Right lobe of liver (tissue), 6 donors: ENCODE measurements at places on chromosomes 1 and 21.

DNA sequence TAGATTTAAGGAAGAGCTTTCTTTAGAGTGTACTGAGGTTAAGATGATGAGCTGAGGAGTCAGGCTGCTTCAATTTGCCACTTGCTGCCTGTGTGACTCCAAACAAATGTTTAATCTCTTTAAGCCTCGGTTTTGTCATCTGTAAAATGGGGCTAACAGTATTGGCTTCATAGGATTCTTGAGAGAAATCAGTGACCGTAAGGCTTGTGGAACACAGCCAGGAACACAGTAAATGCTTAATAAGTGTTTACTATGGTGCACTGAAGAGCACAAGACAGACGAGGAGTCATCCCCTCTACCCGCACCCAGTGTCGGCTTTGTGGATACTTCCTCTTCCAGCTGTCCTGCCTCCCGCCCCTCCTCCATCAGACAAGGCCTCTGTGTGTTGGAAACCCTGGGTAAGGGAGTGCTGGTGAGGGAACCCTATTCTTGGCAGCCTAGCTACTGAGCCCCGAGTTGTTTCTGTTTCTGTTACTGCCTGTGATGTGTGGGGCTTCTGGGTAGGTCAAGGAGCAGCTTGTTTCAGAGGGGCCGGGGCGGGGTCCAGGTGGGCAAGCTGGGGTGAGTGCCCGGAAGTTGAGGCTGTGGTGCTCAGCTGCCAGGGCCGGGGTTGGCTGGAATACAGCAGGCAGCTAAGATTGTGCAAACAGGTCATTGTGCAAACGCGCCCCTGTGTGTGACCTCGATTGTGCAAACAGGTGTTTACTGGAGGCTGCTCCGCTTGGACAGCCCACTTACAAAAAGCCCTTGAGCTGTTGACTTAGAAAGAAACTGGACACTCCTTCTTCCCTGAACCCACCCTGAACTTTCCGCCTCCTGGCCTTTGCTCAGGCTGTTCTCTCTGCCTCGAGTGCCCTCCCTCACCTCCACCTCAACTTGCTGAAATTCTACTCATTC lies 4.0 kb upstream of the CSF3R start:
- peak; percentile 89 for DNase-seq

- no peak for DNase-seq
These were observed 72.6 kb upstream of the USP24 start for GRCh38 chr1:55287723-55288122.

GRCh38 chr1:216749232-216749631 lies 26.0 kb upstream of the ESRRG start:
- DNase-seq: no peak

GRCh38 chr1:97200595-97200994 lies 479.0 kb downstream of the PTBP2 start:
- DNase-seq: no peak

- DNase-seq: no peak
These were observed 160.9 kb downstream of the GABPA start for GRCh38 chr21:25895565-25896205.

DNA sequence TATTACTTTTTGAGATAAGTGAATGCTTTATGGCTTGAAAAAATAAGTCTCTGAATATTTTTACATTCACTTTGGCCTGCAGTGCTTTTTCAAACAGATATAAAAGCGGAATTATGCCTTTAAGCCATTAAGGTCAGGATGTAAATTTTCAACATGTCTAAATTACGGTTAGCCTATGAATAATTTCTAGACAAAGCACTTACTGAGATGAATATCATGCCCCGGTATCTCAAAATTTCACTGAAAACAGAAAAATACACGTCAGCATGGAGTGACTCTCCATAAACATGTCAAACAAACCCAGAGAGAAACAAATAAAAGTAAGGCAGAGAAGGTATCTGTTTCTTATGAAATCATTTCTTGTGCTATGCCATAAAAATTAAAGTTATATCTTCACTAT lies 853.9 kb downstream of the KCNT2 start:
- no peak for DNase-seq

DNA sequence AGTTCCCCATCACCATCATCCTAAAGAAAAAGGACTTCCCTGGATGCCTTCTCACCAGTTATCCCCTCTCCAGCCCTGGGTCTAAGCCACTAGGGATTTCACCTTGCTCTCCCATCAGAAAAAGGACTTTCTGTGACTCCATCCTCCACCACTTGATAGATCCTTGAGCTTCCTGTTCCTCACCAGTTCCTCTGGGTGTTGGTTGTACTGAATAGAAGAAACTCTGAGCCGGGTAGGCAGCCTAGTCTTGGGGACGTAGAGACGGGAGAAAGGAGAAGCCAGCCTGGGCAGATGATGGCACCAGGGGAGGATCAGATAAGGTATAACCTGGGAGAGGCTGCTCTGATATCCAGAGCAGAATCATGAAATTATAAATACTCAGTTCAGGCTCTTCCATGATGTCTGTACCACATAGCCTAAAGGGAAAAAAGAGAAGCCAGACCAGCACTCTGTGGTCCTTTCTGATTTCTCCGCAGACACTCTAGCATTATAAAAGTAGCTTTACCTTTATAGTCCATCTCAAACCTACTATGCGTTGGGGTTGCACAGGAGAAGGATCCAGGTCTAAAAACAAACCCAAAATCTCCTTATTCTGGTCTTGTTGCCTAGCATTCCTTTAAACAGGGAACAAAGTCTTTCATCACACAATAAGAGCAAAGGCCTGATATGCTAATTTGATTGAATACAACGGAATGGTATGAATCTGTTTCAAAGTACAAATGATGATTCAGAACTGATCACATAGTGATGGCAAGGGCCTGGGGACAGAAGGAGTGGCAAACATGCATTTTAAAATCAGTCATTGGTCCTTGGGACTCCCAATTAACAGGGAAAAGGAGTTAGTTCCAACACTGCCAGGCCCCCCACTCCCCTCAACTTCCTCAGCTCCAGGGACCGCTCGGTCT lies 1.2 kb upstream of the CD34 start:
- no peak for DNase-seq

DNA sequence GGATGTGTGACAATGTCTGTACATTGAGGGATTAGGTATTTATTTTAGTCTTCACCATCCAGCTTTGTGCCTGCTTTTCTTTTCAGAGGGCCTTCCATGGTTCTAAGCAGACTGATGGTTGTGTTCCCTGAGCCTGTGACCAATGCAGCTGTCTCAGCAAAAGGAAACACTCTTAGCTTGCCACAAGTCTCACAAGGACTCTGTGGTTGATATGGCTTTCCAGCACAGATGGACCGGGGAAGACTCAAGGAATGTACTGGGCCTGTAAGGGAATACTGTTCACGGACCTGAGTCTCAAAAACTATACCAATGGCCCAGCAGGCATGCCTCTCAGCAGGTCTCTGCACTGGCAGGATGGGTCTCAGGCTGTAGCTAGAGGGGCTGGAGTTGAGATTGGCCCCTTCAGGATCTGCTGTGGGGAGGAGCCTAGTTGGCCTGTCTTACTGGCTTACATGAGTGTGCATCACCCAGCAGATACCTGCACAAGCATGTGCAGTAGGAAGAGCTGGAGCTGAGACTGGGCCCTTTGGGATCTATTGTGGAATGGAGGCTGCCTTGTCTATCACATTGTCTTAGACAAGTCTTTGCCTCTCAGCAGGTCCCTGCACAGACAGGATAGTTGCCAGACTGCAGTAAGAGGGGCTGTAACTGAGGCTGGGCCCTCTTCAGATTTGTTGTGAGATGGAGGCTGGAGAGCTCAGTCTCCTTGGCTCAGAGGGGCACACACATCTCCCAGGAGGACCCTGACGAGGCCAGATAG lies 52.0 kb upstream of the PDC start:
- no peak for DNase-seq

DNA sequence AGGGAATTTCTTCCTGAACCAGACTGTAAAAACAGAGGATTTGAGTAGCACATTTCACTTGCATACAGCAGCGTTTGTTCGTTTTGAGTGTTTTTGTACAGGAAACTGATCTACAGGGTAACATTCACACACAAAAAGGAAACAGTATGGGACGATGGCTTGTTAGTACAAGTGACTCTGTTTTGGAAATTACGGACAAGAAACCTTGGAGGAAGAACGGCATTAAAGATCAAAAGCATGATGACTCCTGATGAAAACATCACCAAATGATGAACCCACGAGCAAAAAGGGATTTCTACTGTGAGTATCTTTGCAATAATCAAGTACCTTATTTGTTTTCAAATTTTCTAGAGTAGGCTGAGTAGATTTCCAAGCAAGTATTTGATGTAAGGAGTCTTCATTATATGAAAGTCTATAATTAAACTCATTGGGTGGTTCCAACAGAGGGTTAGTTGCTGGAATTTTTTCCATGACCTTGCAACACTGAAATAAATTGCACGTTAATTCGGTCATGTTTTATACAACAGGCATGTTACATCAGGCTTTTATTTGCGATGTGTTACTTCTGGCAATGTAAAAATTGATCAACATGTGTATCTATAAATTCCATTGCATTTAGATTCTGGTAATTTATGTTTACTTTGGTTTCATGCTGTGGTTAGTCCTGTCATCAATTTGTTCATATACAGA lies 76.7 kb upstream of the KCNK2 start:
- no peak for DNase-seq

DNA sequence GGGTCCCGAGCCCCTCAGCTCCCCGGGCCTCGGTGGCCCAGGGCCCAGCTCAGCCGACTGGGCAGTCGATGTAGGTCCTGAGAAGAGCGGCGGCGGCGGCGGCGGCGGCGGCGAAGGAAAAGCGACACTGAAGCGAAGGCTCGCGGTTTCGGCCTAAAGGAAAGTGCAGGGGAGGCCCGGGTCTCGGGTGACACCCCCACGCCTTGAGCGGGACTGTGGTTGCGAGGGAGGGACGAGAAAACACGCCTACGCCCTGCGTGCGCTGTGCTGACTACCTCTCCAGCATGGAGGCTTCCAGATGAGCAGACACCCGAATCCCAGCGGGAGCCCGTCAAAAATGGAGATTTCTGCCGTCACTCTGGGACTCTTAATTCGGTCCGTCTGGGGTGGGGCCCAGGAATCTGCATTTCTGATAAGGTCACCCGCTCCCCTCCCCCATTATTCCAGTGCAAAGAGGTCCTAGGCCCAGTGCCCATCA lies 31.2 kb downstream of the DNTTIP2 start:
- peak; percentile 77 for DNase-seq

DNA sequence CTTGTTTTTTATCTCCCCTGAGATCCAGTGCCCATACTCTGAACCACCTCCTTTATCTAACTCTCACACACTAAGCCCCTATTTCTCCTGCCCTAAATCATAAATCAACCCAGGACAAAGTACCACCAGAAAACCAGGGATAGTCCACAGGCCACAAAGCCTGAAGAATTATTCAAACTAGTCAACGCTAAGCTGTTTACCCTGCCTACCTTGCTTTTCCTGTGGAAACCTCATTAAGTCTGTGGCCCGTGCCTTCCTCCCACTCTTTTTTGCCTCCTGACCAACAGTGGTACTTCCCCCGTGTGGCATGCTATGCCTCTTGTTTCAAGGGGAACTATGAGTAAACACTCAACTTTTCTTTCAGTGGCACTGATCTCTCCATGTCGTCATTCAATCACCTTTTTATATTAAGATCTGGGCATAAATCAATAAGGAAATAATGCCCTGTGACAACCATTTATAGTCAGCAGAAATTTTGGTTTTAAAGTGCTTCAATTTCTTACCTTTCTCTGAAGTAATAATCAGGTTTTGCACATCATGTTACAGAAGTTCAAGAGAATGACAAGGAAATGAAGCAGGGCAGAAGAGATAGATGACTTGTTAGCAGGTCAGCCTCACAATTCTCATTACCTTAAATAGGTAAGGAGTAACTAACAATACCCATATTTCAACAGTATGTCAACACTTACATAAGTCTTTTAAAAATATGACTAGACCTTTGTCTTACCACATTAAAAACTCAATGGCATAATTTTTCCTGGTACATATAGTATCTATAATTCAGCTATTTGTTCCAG lies 32.1 kb downstream of the EYA3 start:
- no peak for DNase-seq

GRCh38 chr1:158067662-158068061 lies 74.2 kb downstream of the KIRREL1 start:
- no peak for DNase-seq

GRCh38 chr1:225933072-225933471 lies 7.9 kb downstream of the LEFTY2 start:
- DNase-seq: no peak

DNA sequence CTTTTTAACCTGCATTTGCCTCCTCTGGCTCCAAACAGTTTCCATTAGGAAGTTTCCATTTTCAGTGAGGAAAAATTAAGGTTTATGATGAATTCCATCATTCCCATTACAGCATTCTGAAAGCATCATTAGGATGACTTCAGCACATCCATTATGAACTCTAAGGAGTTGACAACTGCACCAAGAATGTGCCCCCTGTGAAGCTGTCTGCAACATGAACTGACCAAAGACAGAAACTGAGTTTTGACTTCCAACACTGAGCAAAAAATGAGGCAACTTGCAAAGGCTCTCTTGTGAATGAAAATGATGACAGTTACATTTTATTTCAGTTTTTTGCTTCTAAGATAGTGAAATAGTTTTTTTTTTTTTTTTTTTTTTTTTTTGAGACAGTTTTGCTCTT lies 18.3 kb upstream of the KCNE1 start:
- DNase-seq: no peak

DNA sequence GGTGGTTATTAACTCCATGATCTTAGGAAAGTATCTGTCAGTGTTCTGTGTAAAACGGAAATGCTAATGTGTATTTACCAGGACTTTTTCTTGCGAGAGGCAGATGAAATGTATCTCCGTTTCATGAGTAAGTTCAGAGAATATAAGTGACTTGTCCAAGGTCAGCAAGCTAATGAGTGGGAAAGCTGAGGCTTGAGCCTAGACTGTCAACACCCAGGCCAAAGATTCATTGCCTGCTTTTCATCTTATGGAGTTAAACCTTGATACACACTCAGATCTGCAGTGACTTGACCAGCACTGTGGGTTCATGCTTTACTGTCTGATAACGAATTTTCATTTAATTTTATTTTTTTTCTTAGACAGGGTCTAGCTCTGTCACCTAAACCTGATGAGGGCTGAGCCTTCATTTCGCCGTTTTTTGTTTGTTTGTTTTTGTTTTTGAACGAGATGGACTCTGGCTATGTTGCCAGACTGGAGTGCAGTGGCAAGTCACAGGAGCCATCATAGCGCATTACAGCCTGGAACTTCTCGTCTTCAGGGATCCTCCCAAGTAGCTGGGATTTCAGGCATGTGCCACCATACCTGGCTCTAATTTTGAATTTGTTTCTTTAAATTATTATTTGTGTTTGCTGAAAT lies 918 bp upstream of the JTB start:
- no peak for DNase-seq

DNA sequence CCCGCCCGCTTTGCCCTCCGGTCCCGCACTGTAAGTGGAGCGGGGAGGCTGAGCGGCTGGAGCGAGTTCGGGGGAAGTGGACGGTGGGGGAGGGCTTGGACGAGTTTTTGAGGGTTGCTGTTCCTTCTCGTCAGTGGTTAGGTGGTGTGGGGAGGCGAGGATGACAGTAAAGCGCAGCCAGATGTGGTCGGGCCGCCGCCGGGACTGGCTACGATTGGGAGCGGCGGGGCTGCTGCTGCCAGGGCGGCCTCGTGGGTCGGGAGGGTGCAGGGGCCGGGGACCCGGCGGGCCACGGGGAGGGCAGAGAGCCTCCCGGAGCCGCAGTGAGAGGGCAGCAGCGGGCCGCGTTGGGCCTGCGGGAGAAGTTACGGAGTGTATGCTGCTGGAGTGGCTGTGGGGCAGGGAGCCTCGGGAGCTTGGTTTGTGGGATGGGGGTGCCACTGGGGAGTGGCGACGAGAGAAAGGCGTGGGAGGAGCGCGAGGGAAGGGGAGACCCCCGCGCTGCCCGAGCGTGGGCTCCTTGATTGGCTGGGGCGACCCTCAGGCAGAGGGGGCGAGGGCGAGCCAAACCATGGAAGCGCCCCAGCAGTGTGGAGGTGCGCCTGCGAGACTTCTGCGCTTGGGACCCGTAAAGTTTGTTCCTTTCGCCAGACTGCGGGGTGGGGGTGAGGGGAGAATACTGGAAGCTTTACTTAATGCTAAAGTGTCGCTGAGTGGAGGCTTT lies 2.1 kb downstream of the ADGRL2 start:
- peak; percentile 89 for DNase-seq
